Activated CD4-positive, alpha-beta T cell treated with anti-CD3 and anti-CD28 coated beads, Interleukin-2, amount 10 ng/mL, durations not matched to agents 24 days and 14 days (primary cell): ENCODE measurements at places on chromosomes 5 and 9. TPM values are rescaled to one million over a fixed set of nuclear protein-coding genes. Genes with fewer than 3 reads are reported as not detected.

The RNF208 gene
- 12.8 and 15.2 TPM in 2 replicates for total RNA-seq

The SAPCD2 gene
- 22.8 and 23.8 TPM in 2 replicates for total RNA-seq

The FOXD1 gene
- 0.09 and 0.14 TPM in 2 replicates for total RNA-seq

The ORM2 gene
- not detected in 2 replicates for total RNA-seq

The CCDC192 gene
- total RNA-seq = not detected in 2 replicates

The CDC20B gene
- total RNA-seq = not detected in 2 replicates

The ZNF189 gene
- total RNA-seq = 11.7 and 12.7 TPM in 2 replicates

The TBC1D2 gene
- 1.6 and 1.8 TPM in 2 replicates for total RNA-seq

The CLIC3 gene
- total RNA-seq = not detected in 2 replicates

The RBM27 gene
- 28.9 and 33.2 TPM in 2 replicates for total RNA-seq

The ASPN gene
- not detected in 2 replicates for total RNA-seq

The PARP8 gene
- total RNA-seq = 20.9 and 22.5 TPM in 2 replicates

GRCh38 chr5:28369418-28369817 lies 1331.0 kb upstream of the CDH9 start:
- H3K4me3 ChIP-seq = no peak overlapping the region
- no peaks in the 10 kb centered on the region for H3K36me3 ChIP-seq
- H3K27me3 ChIP-seq = no peaks in the 10 kb centered on the region
- no peaks in the 10 kb centered on the region for H3K4me1 ChIP-seq

- H3K4me1 ChIP-seq = peaks cover 10% of the 10 kb centered on the region
- no peak overlapping the region for H3K27ac ChIP-seq
- peak overlapping the region; percentile 69 for H3K4me3 ChIP-seq
These were observed 40.7 kb downstream of the TLR4 start for GRCh38 chr9:117744856-117745389.

DNA sequence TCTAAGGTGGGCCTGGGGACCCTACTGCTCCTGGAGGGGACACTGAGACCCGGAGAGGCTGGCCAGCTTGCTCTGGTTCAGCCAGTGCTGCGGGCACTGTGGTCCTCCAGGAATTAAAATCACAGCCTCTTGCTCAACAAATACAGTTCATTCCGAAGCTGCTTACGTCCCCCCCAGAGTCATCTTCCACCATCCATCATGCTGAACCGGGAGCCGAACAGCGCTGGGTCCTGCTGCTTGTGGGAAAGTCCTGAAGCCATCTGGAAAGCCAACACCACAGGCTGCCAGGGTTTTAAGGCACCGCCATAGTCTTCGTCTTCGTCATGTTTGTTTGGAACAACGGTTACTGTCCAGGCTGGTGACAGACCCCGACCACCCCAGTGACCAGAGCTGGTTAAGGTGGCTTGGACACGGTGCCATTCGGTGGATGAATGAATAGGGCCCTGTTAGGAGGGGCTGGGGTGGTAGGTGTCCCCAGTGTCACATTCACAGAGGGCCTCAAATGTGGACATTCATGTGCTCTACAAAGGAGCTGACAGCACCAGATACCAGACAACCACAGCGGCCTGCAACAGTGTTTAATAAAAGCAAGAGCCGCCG lies 81.6 kb upstream of the PHYKPL start:
- H3K4me3 ChIP-seq = no peak overlapping the region
- DNase-seq = no peak
- no peaks in the 10 kb centered on the region for H3K4me1 ChIP-seq
- no peaks in the 10 kb centered on the region for H3K36me3 ChIP-seq
- H3K27me3 ChIP-seq = no peaks in the 10 kb centered on the region

DNA sequence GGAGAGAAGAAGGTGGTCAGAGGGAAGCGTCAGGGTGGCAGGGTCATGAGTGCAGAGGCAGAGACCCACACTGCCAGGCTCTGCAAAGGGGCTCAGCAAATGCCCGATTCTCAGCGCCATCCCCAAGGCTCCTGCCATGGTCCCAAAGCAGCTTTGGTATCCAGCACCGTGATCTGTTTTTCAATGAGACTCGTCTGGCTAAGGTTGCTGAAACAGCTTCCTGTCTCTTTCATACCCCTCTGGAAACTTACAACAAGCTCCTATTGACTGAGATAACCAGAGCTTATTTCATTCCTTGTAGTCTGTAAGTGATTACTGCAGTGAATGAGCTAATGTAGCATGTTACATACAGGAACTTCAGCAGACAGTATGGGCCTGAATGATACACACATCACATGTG lies 568.6 kb upstream of the DAP start:
- H3K27ac ChIP-seq = no peak overlapping the region
- no peaks in the 10 kb centered on the region for H3K27me3 ChIP-seq
- no peaks in the 10 kb centered on the region for H3K4me1 ChIP-seq
- H3K36me3 ChIP-seq = no peaks in the 10 kb centered on the region

- no peak overlapping the region for H3K27ac ChIP-seq
- no peak for DNase-seq
- H3K27me3 ChIP-seq = no peaks in the 10 kb centered on the region
- no peaks in the 10 kb centered on the region for H3K36me3 ChIP-seq
- H3K4me1 ChIP-seq = no peaks in the 10 kb centered on the region
These were observed 171.4 kb upstream of the NFIB start for GRCh38 chr9:14485366-14485765.

DNA sequence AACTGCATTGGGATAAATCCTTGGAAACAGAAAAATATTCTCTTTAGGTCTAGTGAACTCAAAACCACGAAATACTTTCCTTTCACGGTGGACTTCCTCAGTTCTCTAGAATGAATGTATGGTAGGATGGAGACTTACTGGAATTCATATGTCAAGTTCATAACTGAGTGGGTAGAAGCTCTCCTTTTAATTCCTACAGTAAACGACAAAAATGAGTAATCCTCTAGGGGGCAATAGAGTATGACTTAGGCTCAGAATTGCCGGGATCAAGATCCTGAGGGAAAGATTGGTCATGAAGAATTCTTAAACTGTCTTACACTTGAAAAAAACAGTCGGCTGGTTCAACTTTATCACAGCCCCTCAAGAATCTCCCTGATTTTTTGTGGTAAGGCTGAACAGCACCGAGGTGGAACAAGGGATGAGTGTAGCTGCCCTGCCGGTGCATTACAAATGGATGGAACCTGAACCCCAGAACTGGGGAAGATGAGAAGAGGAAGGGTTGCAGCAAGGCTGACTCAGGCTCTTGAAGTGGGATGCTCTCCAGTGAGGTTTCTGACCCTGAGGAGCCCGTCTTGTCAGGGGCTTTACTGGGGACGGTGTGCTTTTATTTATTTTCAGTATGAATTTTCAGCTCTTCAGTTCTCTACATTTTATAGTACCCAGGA lies 14.0 kb upstream of the LOX start:
- no peaks in the 10 kb centered on the region for H3K4me1 ChIP-seq
- no peaks in the 10 kb centered on the region for H3K36me3 ChIP-seq

DNA sequence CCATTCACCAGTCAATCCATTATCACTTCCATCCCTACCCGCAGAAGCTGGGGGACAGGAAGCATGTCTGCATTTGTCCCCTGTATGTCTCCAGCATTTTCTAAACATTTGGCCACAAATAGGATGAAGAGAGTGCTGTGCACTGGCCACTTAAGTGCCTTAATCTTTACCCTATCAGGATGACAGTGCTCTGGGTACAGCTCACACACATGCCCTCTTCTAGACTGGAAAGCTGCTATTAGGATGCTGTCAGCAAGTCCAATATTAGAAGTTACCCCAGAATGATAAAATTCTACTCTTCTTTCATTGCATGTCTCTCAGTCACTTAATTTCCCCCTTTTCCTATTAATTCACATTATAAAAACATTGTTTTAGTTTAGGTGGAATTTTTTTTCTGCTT lies 168.4 kb downstream of the RASEF start:
- H3K4me3 ChIP-seq = no peak overlapping the region
- no peaks in the 10 kb centered on the region for H3K4me1 ChIP-seq
- H3K27me3 ChIP-seq = no peaks in the 10 kb centered on the region
- no peak overlapping the region for H3K27ac ChIP-seq
- H3K36me3 ChIP-seq = no peaks in the 10 kb centered on the region
- DNase-seq = no peak

DNA sequence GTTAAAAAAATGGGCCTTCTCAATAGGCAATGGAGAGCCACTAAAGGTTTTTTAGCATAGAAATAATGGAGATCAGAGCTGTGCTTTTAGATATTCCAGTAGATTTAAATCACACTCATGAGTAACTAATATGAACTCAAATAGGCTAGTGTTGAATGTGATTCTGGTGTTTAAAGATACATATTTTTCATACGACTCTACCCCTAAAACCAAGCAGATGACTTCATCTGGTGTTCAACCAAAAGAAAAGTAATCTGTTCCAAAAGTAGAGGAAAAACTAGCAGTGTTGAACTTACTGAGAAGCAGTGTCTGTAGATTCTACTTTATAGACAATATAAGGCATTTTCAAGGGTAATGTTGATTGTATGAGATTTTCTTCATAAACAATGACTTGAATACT lies 138.1 kb downstream of the TSSK1B start:
- DNase-seq = no peak
- no peaks in the 10 kb centered on the region for H3K36me3 ChIP-seq
- H3K27me3 ChIP-seq = peaks cover 56% of the 10 kb centered on the region

GRCh38 chr5:76271836-76272235 lies 131.2 kb upstream of the IQGAP2 start:
- H3K27ac ChIP-seq = no peak overlapping the region
- H3K4me3 ChIP-seq = no peak overlapping the region
- DNase-seq = no peak
- no peaks in the 10 kb centered on the region for H3K36me3 ChIP-seq
- peaks cover 38% of the 10 kb centered on the region for H3K4me1 ChIP-seq
- no peaks in the 10 kb centered on the region for H3K27me3 ChIP-seq

DNA sequence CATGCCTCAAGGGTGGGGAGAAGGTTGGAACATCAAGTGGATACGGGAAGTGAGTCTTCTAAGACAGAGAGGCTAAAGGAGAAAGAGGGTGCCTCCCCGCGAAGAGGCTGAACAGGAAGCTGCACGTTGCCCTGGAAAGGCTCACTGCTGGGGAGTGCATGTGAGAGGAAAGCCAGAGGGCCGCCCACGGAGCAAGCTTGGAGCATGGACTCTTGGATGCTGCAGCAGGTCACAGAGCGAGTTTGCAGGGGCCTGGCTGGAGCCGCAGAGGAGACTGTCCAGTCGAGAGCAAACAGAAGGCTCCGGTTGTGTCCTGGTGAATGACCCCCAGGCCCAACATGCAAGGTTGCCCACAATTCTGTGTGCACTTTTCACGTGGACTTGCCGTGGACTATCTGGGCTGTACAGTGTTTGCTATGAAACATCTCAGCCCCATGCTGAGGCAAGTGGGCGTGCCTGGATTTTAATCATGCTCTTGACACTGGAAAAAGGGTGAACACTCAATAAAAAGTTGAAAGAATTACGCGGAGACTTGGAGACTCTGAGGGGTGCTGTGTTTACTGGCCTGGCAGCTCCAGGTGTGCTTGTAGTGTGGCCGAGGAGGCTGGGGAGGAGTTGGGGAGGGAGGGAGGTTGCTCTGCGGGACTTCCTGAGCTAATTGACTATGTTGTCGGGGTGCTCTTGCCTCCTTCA lies 54.5 kb upstream of the GARNL3 start:
- H3K36me3 ChIP-seq = no peaks in the 10 kb centered on the region
- H3K27me3 ChIP-seq = peaks cover 10% of the 10 kb centered on the region
- H3K4me1 ChIP-seq = no peaks in the 10 kb centered on the region
- no peak for DNase-seq

DNA sequence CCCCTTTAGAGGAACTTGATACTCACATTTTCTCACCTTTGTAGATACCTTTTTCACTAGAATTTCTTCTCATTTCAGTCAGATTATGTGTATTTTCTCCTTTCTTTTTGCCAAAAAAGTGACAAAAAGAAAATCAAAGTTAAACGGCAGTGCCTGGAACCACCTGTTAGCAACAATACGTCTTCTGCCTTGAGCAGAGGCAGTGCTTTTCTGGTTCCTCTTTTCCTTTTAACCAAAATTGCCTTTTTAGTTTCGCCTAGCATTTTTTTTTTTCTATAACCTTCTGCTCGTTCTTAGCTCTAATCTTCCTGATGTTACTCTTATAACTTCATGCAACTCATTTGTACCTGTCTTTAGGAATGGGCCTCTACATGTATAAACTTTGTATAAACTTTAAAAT lies 26.1 kb downstream of the SMIM32 start:
- no peak overlapping the region for H3K4me3 ChIP-seq
- H3K36me3 ChIP-seq = peaks cover 5% of the 10 kb centered on the region

- DNase-seq = no peak
- no peak overlapping the region for H3K27ac ChIP-seq
- H3K4me3 ChIP-seq = no peak overlapping the region
- H3K27me3 ChIP-seq = no peaks in the 10 kb centered on the region
These were observed 22.1 kb downstream of the C6 start for GRCh38 chr5:41191249-41191648.

GRCh38 chr9:8284884-8285283 lies 485.3 kb upstream of the DMAC1 start:
- H3K36me3 ChIP-seq = no peaks in the 10 kb centered on the region
- no peak overlapping the region for H3K27ac ChIP-seq
- H3K27me3 ChIP-seq = no peaks in the 10 kb centered on the region
- no peak overlapping the region for H3K4me3 ChIP-seq
- no peak for DNase-seq

- no peak overlapping the region for H3K27ac ChIP-seq
- no peaks in the 10 kb centered on the region for H3K4me1 ChIP-seq
- no peaks in the 10 kb centered on the region for H3K27me3 ChIP-seq
These were observed 72.4 kb upstream of the LHFPL2 start for GRCh38 chr5:78720997-78721396.

- H3K27ac ChIP-seq = peak overlapping the region; percentile 81
- DNase-seq = peak; percentile 64
- peaks cover 26% of the 10 kb centered on the region for H3K4me1 ChIP-seq
- H3K27me3 ChIP-seq = peaks cover 79% of the 10 kb centered on the region
These were observed 371 bp upstream of the PITX1 start for GRCh38 chr5:135034236-135034962.

GRCh38 chr5:113047234-113047633 lies 70.6 kb downstream of the DCP2 start:
- no peaks in the 10 kb centered on the region for H3K27me3 ChIP-seq
- H3K36me3 ChIP-seq = no peaks in the 10 kb centered on the region
- no peak overlapping the region for H3K4me3 ChIP-seq
- peaks cover 22% of the 10 kb centered on the region for H3K4me1 ChIP-seq
- H3K27ac ChIP-seq = no peak overlapping the region
- DNase-seq = no peak

GRCh38 chr9:130288393-130288792 lies 22.8 kb downstream of the HMCN2 start:
- H3K4me1 ChIP-seq = no peaks in the 10 kb centered on the region
- peaks cover 5% of the 10 kb centered on the region for H3K27me3 ChIP-seq
- no peak overlapping the region for H3K4me3 ChIP-seq

GRCh38 chr5:108654051-108654450 lies 93.6 kb upstream of the FER start:
- no peak for DNase-seq
- peaks cover 5% of the 10 kb centered on the region for H3K27me3 ChIP-seq
- no peak overlapping the region for H3K27ac ChIP-seq
- H3K36me3 ChIP-seq = no peaks in the 10 kb centered on the region

- H3K36me3 ChIP-seq = peaks cover 2% of the 10 kb centered on the region
- no peak overlapping the region for H3K4me3 ChIP-seq
- peaks cover 49% of the 10 kb centered on the region for H3K4me1 ChIP-seq
- H3K27me3 ChIP-seq = no peaks in the 10 kb centered on the region
- no peak for DNase-seq
These were observed 90.4 kb upstream of the ANKRD55 start for GRCh38 chr5:56323505-56323904.

DNA sequence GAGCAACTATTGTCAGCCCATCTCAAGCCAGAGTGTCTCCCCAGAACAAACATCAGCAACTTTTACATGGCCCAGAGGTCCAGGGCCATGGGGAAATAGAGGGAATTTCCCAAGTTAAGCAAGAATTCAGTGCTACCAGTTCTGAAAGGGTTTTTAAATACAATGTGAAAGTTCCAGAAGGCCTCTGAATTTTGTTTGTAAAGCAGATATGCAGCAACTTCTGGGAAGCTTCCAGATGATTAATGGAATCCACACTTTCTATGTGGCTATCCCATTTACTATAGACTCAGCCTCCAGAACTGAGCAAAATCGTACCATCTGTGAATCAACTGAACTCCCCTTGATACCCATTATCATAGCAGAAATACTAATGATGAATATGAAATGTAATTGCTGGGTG lies 93.8 kb downstream of the FEM1C start:
- H3K27me3 ChIP-seq = peaks cover 2% of the 10 kb centered on the region
- H3K36me3 ChIP-seq = no peaks in the 10 kb centered on the region
- H3K4me1 ChIP-seq = peaks cover 5% of the 10 kb centered on the region
- H3K4me3 ChIP-seq = no peak overlapping the region
